ENCODE measurements at places on chromosomes 13 and 19.

GRCh38 chr19:51994048-51994644 lies 7.5 kb upstream of the ZNF350 start:
- H3K36me3 ChIP-seq: peaks cover 18% of the 10 kb centered on the region
- DNase-seq: no peak
- H3K27ac ChIP-seq: no peak overlapping the region
- no peaks in the 10 kb centered on the region for H3K27me3 ChIP-seq
- H3K4me1 ChIP-seq: no peaks in the 10 kb centered on the region

GRCh38 chr19:47511681-47512080 lies 3.2 kb downstream of the NAPA start:
- no peaks in the 10 kb centered on the region for H3K27me3 ChIP-seq
- no peak overlapping the region for H3K27ac ChIP-seq
- no peak for DNase-seq

- H3K4me1 ChIP-seq: no peaks in the 10 kb centered on the region
- no peak overlapping the region for H3K4me3 ChIP-seq
- no peaks in the 10 kb centered on the region for H3K36me3 ChIP-seq
- no peaks in the 10 kb centered on the region for H3K27me3 ChIP-seq
- no peak overlapping the region for H3K27ac ChIP-seq
Observed at GRCh38 chr19:42563352-42564210, 31.1 kb downstream of the CEACAM8 start.

GRCh38 chr13:51249255-51249654 lies 27.1 kb downstream of the FAM124A start:
- no peak overlapping the region for H3K4me3 ChIP-seq
- no peaks in the 10 kb centered on the region for H3K4me1 ChIP-seq
- no peak for DNase-seq
- H3K27ac ChIP-seq: no peak overlapping the region
- H3K36me3 ChIP-seq: no peaks in the 10 kb centered on the region

DNA sequence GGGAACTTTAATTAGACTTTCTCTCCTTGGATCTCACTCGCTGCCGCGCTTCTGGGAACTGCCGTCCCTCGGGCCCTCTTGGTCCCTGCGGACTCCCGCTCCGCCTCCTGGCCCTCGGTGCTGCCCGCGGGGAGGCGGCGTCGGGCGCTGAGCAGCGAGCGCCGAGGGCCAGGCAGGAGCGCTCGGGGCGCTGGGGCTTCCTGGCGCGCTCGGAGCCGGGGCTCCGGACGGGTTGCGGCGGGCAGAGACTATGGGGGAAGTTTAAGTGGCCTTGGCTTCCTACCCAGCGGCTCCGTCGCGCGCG lies 704 bp downstream of the CHST8 start:
- H3K4me3 ChIP-seq: no peak overlapping the region
- H3K36me3 ChIP-seq: no peaks in the 10 kb centered on the region
- DNase-seq: no peak
- no peaks in the 10 kb centered on the region for H3K4me1 ChIP-seq

- no peaks in the 10 kb centered on the region for H3K4me1 ChIP-seq
- DNase-seq: no peak
- no peaks in the 10 kb centered on the region for H3K27me3 ChIP-seq
- no peaks in the 10 kb centered on the region for H3K36me3 ChIP-seq
- no peak overlapping the region for H3K27ac ChIP-seq
Observed at GRCh38 chr13:91817250-91817649, 418.8 kb downstream of the GPC5 start.

DNA sequence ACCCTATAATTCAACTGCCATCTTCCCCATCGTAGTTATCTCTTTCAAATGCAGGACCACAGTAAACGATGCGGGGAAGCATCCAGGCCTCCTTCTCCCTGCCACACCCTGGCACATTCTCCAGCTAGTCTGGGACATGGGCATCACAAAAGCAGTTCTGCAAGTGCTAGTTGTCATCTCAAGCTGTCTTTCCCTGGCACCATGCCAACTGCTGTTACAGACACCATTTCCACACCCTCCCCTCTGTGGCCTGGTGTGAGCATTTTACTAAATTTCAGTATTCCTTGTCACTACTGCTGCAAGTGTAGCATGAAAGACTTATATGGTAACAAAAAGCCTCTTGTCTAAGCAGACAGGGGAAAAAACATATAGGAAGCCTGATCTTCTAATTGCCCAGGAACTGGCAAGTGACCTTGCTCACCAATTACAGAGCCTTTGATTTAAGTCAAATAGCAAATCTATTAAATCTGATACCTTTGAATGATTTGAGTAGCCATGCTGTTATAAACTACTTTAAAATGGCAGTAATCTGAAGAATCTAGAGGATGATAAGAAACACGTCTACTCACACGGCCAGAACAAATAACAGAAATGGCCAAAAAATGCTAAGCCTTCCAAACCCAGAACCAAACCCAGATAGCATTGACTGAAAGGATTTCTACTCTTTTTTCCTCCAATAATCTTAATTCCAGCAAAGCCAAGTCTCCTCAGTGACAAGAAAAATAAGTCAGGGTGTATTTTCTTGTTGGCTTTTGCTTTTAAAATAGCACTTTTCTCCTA lies 179.0 kb downstream of the NUFIP1 start:
- no peaks in the 10 kb centered on the region for H3K4me1 ChIP-seq
- no peak overlapping the region for H3K4me3 ChIP-seq
- H3K27me3 ChIP-seq: no peaks in the 10 kb centered on the region
- no peak for DNase-seq
- H3K27ac ChIP-seq: no peak overlapping the region

DNA sequence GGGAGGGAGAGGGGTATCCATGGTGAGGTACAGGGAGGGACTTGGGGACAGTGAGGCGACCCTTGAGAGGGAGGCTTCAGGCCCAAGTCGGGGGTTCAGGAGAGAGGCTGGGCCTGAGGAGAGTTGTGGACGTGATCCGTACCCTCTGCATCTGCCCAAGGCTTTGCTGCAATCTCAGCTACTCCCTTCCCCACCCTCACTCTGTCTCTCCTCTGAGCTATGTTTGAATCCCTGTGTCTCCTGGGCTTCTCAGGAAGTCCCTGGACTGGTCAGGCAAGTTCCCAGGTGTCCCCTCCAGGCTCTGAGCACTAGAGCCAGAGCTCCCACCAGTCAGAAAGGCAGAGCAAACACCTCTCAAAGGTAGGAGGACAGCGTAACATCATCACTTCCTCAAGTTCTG lies 1.8 kb downstream of the LIN37 start:
- peaks cover 32% of the 10 kb centered on the region for H3K4me1 ChIP-seq
- H3K4me3 ChIP-seq: no peak overlapping the region
- no peak overlapping the region for H3K27ac ChIP-seq
- H3K27me3 ChIP-seq: no peaks in the 10 kb centered on the region

- DNase-seq: no peak
- H3K36me3 ChIP-seq: no peaks in the 10 kb centered on the region
- no peaks in the 10 kb centered on the region for H3K4me1 ChIP-seq
- no peak overlapping the region for H3K4me3 ChIP-seq
- H3K27ac ChIP-seq: no peak overlapping the region
Observed at GRCh38 chr13:106981051-106981450, 413.1 kb upstream of the ARGLU1 start.

- H3K27me3 ChIP-seq: no peaks in the 10 kb centered on the region
- H3K4me3 ChIP-seq: no peak overlapping the region
- no peaks in the 10 kb centered on the region for H3K4me1 ChIP-seq
- no peaks in the 10 kb centered on the region for H3K36me3 ChIP-seq
Observed at GRCh38 chr13:66048888-66049287, 1181.2 kb downstream of the PCDH9 start.

- peak within 1 kb of the TSS; percentile 88 for H3K4me3 ChIP-seq
- peaks cover 37% of the 10 kb centered on the region for H3K4me1 ChIP-seq
- DNase-seq: peak; percentile 97
- peaks cover 13% of the 10 kb centered on the region for H3K36me3 ChIP-seq
Observed at GRCh38 chr13:76991796-76992547, at the start of gene CLN5. Gene CLN5 (plus strand): TSS chr13:76992081. CDS start chr13:76992099, 18 bp downstream.

GRCh38 chr13:42275098-42275471 lies 3.1 kb downstream of the AKAP11 start:
- H3K27me3 ChIP-seq: no peaks in the 10 kb centered on the region
- H3K27ac ChIP-seq: peak overlapping the region; percentile 37
- no peak for DNase-seq
- peak overlapping the region; percentile 12 for H3K4me3 ChIP-seq
- H3K4me1 ChIP-seq: peaks cover 82% of the 10 kb centered on the region

GRCh38 chr13:36456577-36456976 lies 24.3 kb downstream of the CCNA1 start:
- H3K27ac ChIP-seq: no peak overlapping the region
- no peaks in the 10 kb centered on the region for H3K27me3 ChIP-seq
- no peak for DNase-seq
- H3K4me3 ChIP-seq: no peak overlapping the region
- H3K4me1 ChIP-seq: no peaks in the 10 kb centered on the region

GRCh38 chr13:32976056-32976805 lies 40.0 kb upstream of the KL start:
- H3K27ac ChIP-seq: no peak overlapping the region
- H3K4me3 ChIP-seq: no peak overlapping the region
- DNase-seq: no peak
- H3K27me3 ChIP-seq: no peaks in the 10 kb centered on the region
- no peaks in the 10 kb centered on the region for H3K4me1 ChIP-seq

- H3K27ac ChIP-seq: peak overlapping the region; percentile 60
- no peaks in the 10 kb centered on the region for H3K36me3 ChIP-seq
- H3K27me3 ChIP-seq: no peaks in the 10 kb centered on the region
- peak; percentile 84 for DNase-seq
- no peak overlapping the region for H3K4me3 ChIP-seq
Observed at GRCh38 chr13:48505597-48506091, 27.2 kb downstream of the RCBTB2 start.

- H3K27ac ChIP-seq: no peak within 1 kb of the TSS
- H3K27me3 ChIP-seq: peaks cover 5% of the 10 kb centered on the region
- no peak for DNase-seq
- no peak within 1 kb of the TSS for H3K4me3 ChIP-seq
- no peaks in the 10 kb centered on the region for H3K36me3 ChIP-seq
Observed at GRCh38 chr13:23433171-23434153, at the start of gene SACS. Gene SACS (minus strand): TSS chr13:23433702. CDS start chr13:23411239, 22,463 bp downstream.

DNA sequence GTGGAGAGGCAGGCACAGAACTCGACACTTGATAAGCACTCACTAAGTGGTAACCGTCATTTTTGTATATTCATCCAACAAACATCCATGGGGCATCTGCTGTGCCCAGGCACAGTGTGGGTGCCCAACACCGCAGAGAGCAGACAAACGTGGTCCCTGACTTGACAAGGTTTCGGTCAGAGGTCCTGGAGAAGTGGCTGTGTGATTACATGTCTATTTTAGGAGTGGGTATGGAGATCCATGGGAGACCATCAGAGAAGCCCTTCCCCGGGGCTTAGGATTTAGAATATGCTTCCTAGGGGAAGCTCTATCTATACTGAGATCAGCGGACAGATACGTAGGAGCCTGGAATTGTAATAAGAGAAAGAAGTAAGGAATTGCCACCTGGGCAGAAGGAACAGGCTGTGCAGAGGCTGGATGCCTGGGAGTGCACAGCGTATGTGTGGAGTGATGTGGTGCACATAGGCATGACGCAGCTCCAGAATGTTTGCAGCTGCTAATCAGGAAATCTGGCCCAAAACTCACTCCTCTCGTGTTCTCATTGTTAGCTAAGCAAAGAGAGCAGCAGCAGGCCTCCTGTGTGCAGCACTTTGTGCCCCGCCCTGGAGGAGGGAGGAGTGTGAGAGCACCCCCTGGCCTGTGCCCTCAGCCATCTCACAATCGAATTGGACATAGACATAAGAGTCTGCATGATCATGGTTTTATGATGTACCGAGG lies 23.0 kb upstream of the IRS2 start:
- DNase-seq: no peak
- H3K36me3 ChIP-seq: no peaks in the 10 kb centered on the region
- no peak overlapping the region for H3K4me3 ChIP-seq
- no peak overlapping the region for H3K27ac ChIP-seq

GRCh38 chr19:40687525-40688016 lies 2.9 kb downstream of the NUMBL start:
- no peak overlapping the region for H3K4me3 ChIP-seq
- DNase-seq: no peak
- no peaks in the 10 kb centered on the region for H3K36me3 ChIP-seq
- peaks cover 8% of the 10 kb centered on the region for H3K4me1 ChIP-seq
- no peaks in the 10 kb centered on the region for H3K27me3 ChIP-seq

GRCh38 chr19:4691373-4691772 lies 21.2 kb upstream of the MYDGF start:
- no peak overlapping the region for H3K27ac ChIP-seq
- no peaks in the 10 kb centered on the region for H3K4me1 ChIP-seq
- no peaks in the 10 kb centered on the region for H3K27me3 ChIP-seq
- no peak overlapping the region for H3K4me3 ChIP-seq
- DNase-seq: no peak

- DNase-seq: no peak
- H3K27me3 ChIP-seq: no peaks in the 10 kb centered on the region
- H3K36me3 ChIP-seq: no peaks in the 10 kb centered on the region
- no peak overlapping the region for H3K4me3 ChIP-seq
Observed at GRCh38 chr13:77555246-77555645, 19.7 kb downstream of the SCEL start.

- H3K27me3 ChIP-seq: no peaks in the 10 kb centered on the region
- H3K4me1 ChIP-seq: no peaks in the 10 kb centered on the region
- H3K4me3 ChIP-seq: no peak overlapping the region
Observed at GRCh38 chr19:3005345-3005744, 23.7 kb downstream of the TLE2 start.

DNA sequence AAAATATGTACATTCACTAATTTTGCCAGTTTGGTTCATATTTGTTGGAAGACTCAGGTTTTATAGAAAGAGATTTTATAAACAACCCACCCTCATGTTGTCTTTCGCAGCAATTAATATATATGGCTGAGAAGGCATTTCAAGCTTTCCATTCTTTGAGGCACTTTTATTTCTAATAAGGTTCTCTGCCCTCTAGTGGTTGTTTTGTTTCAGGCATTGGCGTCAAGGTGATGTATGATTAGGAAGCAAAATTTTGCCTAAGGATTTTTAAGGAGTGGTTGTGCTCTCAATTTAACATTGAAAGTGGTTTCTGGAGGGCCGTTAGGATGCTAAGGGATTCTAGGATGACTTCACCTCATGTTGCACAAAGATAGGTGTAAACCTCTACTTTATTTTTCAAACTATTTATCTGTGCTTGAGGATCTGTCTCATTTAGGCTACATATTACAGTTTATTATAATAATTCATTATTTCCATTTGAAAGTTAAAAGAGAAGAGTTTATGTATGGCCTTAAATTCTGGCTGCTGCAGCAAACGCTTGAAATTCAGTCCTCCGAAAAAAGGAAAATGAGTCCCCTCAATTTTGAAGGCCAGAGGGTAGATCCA lies 35.9 kb downstream of the OXGR1 start:
- no peak for DNase-seq
- no peaks in the 10 kb centered on the region for H3K4me1 ChIP-seq
- H3K36me3 ChIP-seq: no peaks in the 10 kb centered on the region
- no peak overlapping the region for H3K4me3 ChIP-seq

GRCh38 chr19:50387868-50388245 lies 3.7 kb downstream of the POLD1 start:
- DNase-seq: no peak
- H3K36me3 ChIP-seq: no peaks in the 10 kb centered on the region
- H3K4me3 ChIP-seq: no peak overlapping the region
- H3K4me1 ChIP-seq: peaks cover 16% of the 10 kb centered on the region

- DNase-seq: no peak
- H3K4me1 ChIP-seq: no peaks in the 10 kb centered on the region
- no peak overlapping the region for H3K4me3 ChIP-seq
- H3K27me3 ChIP-seq: peaks cover 4% of the 10 kb centered on the region
- H3K36me3 ChIP-seq: no peaks in the 10 kb centered on the region
Observed at GRCh38 chr13:108859197-108860012, 230.0 kb downstream of the MYO16 start.

- H3K4me1 ChIP-seq: peaks cover 27% of the 10 kb centered on the region
- no peaks in the 10 kb centered on the region for H3K27me3 ChIP-seq
- H3K36me3 ChIP-seq: no peaks in the 10 kb centered on the region
- no peak for DNase-seq
- no peak overlapping the region for H3K27ac ChIP-seq
Observed at GRCh38 chr19:2542341-2543069, 66.6 kb downstream of the GADD45B start.
